ENCODE measurements at places on chromosomes 1 and 21.

DNA sequence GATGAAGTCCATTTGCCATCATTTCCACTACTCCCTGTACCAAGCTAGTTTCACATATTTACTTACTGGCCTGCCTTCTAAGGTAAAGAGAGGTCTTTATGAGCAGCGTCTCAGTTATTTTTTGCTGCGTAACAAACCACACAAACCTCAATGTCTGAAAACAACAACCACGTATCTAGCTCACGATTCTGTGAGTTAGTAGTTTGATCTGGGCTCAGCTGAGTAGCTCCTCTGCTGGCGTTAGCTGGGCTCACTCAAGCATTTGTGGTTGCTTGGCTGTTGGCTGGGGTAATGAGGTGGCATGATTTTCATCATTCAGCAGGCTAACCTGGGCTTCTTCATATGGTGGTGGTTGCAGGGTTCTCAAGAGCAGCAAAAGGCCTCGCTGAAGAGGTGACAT is 225.4 kb downstream of the FOXD2 start:
- DNase-seq, result no peak

DNA sequence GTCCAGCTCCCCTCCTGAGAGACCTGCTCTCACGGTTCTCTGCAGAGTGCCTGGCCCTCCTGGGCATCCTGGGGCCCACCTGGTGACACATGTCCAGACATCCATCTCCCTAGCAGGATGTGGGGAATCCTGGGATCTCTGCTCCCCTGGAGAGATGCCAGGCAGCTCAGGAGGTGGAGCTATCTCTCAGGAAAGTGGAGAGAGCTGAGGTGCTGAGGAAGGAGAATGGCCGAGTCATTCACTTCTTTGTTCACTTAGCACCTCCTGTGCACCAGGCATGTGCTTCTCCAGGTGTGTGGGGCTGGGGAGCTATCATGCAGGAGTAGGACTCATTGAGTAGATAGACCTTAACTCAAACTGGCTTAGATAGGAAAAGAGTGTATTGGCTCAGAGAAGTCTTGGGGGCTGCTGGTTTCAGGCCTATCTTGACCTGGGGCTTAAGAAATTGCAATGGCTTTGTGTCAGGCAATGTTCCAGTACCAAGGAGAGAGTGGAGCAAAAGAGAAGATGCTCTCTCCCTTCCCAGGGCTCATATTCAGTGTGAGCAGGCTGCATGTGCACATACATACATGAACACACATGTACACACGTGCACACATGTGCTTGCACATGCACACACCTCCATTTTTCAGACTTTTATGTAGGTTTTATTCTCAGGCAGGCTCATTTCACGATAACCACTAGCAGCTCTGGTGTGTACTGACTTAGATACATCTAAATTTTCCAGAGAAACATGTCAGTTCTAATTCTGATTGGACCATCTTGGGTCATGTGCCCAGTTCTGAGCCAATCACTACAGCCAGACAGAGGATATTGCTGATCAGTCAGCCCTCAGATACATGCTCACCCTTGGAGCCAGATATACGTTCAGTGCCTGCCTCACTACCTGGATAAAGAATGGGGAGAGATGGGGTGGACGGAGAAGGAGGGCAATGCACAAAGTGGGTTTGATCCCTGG is 437.6 kb downstream of the PTPRU start:
- DNase-seq, result no peak

DNA sequence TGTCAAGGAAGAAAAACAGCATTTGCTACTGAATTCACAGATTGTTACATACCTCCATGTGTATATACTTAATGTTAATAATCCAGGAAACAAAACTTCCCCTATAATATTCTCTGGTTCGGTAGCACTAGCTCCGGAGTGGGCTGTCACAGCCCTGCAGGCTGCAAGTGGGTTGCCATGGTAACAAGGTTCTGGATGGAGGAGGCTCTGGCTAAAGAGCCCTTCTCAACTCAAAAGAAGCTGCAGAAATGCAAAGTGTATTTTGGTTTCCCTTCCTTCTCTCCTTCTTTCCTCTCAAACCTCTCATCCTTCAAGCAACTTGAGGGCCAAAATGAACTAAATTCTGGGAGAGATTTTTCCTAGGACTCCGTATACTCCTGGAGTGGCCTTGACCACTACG is 45.2 kb downstream of the ASTN1 start:
- DNase-seq, result no peak

GRCh38 chr21:38256599-38257302 is at the start of gene KCNJ15:
TSS of gene KCNJ15 (plus strand) at chr21:38256991. CDS start at chr21:38299262, 42,271 bp downstream.
- no peak for DNase-seq

GRCh38 chr1:44025816-44026215 is 5.4 kb downstream of the SLC6A9 start:
- DNase-seq, result no peak

DNA sequence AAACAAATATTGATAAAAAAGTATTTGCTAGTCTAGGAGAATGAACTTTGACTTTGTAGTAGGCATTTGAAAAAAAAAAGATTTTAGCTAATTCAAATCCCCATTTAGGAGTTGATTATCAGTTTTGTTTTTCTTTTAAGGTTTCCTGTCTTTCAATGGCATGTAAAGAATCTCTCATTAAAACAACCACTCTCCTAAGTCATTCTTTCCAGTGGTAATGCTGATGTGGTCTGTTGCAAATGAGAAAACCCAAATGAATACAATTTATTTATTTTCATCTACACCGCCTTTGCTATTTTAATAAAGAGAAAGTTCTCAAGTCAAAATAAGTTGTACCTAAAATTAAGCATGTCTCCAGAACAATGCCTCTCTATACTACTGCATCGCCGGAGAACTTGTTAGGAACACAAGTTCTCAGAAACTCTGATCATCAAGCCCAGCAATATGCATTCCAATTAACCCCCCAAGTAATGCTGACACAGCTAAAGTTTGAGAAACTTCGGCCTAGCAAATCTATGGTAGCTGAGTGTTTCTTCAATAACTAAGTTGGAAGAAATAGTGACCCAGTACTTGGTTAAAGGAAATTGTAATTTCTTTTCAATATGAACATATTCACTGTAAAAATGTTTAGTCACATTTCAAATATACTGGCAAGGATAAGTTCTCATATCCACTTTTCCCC is 255.1 kb downstream of the PTPRC start:
- no peak for DNase-seq

Measured in stimulated activated CD4-positive, alpha-beta T cell treated with anti-CD3 and anti-CD28 coated beads, Interleukin-2, amount 100 ng/mL, for 24 hours (primary cell).